ENCODE measurements at places on chromosomes 1 and 21. TPM values are rescaled to one million over a fixed set of nuclear protein-coding genes. Genes with fewer than 3 reads are reported as not detected.
A peak's percentile ranks its signal among the peaks of the same experiment; 100 is the strongest.

Gene ST6GALNAC5
- not detected for total RNA-seq

- no peak for DNase-seq
Observed at GRCh38 chr1:223683586-223684487, 18.3 kb upstream of the CAPN8 start.

- no peak for DNase-seq
Observed at GRCh38 chr1:114235281-114235680, 81.6 kb upstream of the SYT6 start.

GRCh38 chr1:153535242-153536011 is at the start of gene S100A6:
Gene S100A6, minus strand, starts transcription at chr1:153535991. Its CDS starts 652 bp downstream, at chr1:153535339.
- peak; percentile 36 for DNase-seq

DNA sequence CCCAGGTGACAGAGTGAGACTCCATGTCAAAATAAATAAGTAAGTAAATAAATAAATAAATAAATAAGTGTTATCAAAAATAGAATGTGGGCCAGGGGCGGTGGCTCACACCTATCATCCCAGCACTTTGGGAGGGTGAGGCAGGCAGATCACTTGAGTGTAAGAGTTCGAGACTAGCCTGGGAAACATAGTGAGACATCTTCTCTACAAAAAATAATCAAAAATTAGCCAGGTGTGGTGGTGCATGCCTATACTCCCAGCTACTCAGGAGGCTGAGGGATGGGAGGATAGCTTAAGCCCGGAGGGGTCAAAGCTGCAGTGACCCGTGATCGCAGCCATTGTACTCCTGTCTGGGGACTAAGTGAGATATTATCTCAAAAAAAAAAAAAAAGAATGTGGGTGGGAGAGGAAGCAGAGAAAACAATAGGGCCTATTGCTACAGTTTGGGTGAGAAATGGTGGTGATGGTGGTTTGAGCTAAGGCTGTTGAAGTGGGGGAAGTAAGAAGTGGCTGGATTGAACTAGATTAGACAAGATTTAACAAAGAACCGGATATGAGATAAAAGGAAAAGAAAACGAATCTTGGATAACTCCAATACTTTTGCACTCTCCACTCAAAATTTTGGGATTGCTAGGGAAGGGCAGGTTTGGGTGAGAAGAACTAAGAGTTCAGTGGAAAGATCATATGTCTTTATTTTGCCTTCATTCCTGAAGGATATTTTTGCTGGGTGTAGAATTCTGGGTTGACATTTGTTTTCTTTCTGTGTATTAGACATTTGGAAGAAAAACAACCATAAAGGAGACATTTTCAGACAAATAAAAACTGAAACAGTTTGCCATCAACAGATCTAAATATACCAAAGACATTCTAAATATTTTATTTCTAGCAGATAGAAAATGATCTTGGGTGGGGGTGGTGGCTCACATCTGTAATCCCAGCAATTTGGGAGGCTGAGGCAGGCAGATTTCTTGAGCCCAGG is 57.1 kb upstream of the SPOCD1 start:
- no peak for DNase-seq

- DNase-seq = no peak
Observed at GRCh38 chr1:41370756-41371420, 9.7 kb downstream of the FOXO6 start.

- DNase-seq = no peak
Observed at GRCh38 chr1:206663362-206663761, 21.3 kb upstream of the MAPKAPK2 start.

Gene PGLYRP3
- total RNA-seq = not detected

GRCh38 chr1:151805066-151805820 is at the start of gene LINGO4:
Gene LINGO4, minus strand, starts transcription at chr1:151805419. Its CDS starts 2,715 bp downstream, at chr1:151802704.
- no peak for DNase-seq

GRCh38 chr1:213985209-213986019 is 2.4 kb upstream of the PROX1 start:
- no peak for DNase-seq

- DNase-seq = no peak
Observed at GRCh38 chr1:230824551-230824918, 43.8 kb downstream of the C1orf198 start.

Gene GPR153
- total RNA-seq = 1.6 TPM

DNA sequence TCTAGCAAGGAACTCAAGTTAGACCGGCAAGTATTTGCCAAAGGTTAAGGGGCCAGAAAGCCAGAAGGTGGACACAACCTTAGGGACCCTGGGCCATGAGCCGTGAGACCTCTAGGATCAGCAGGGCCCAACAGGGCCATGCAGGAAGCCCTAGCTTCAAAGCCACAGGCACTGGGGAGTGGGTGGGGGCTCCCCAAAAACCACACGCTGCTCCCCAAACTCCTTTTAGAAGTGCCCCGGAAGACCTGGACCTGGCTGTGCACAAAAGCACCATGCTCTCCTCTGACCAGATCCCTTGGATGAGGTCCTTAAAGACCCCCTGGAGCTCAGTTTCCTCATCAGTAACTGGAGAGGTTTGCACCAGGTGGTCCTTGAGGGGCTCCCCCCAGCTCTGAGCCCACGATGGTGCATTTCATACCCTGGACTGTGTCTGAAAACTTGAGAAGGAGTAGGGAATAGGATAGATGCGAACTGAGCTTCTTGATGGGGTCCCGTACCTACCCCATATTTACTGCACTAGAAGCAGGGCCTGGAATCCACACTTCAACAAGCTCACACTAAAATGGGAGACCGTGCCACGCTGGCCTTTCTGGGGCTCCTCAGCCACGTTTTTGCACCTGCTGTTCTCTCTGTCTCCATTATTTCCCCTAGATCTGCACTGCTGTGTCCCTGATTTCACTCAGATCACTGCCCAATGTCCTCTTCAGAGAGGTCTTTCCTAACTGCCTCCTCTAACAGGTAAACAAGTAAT is 40.6 kb upstream of the LBR start:
- peak; percentile 50 for DNase-seq

- DNase-seq = no peak
Observed at GRCh38 chr1:92441697-92442342, 44.9 kb downstream of the GFI1 start.

DNA sequence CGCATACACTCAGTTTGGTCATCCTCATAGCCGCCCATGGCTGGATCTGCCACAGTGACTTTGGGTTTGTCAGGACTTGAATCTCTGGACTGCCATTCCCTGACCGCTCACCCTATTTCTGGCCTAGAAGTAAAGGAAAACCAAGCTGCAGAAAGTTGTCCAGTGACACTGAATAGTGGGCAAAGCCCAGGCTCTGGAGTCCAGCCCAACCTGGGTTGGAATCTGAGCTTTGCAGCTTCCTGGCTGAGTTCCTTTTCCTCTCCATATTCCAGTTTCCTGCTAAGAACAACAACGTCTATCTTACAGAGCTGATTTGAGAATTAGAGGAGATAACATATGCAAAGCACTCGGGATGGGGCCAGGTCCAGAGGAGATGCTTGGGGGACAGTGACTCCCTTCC is 15.6 kb upstream of the EIF4G3 start:
- DNase-seq = no peak

DNA sequence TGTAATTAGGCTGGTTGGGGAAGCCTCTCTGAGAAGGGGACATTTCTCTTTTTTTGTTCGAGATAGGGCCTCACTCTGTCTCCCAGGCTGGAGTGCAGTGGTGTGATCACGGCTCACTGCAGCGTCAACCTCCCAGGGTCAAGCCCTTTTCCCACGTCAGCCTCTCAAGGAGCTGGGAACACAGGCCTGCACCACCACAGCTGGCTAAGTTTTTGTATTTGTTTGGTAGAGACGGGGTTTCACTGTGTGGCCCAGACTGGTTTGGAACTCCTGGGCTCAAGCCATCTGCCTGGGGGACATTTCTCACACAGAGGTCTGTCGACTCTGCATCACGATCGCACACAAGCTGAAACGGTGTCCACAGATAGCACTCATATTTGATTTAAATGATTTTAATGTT is 39.7 kb downstream of the HUNK start:
- no peak for DNase-seq

Gene SPATA45
- not detected for total RNA-seq
